ENCODE measurements at places on chromosomes 6 and 20.
A peak's percentile ranks its signal among the peaks of the same experiment; 100 is the strongest.

DNA sequence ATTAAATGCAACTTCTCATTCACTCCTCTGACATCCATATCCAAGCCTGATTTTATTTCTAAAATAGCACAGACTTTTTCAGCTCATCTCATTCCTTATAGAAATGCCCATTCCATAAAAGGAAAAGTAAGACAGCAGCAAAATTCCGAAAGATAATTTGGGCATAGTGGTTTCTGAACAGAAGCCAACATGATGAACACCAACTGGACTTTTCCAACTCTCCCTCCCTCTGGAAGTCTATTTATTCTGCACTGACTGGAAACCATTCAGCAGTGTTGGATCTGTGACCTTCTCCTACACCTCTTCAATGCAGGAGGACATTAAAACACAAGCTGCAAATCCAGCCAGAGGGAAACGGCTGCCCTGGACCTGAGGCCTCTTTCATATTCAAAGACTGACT lies 306.2 kb upstream of the NT5E start:
- no peak overlapping the region for H3K4me3 ChIP-seq
- no peaks in the 10 kb centered on the region for H3K27me3 ChIP-seq
- DNase-seq = no peak
- no peaks in the 10 kb centered on the region for H3K4me1 ChIP-seq
- H3K27ac ChIP-seq = no peak overlapping the region

- H3K27me3 ChIP-seq = no peaks in the 10 kb centered on the region
- no peak for DNase-seq
- H3K4me3 ChIP-seq = no peak overlapping the region
- H3K4me1 ChIP-seq = no peaks in the 10 kb centered on the region
Measured at GRCh38 chr20:8194721-8195120, 62.7 kb downstream of the PLCB1 start.

DNA sequence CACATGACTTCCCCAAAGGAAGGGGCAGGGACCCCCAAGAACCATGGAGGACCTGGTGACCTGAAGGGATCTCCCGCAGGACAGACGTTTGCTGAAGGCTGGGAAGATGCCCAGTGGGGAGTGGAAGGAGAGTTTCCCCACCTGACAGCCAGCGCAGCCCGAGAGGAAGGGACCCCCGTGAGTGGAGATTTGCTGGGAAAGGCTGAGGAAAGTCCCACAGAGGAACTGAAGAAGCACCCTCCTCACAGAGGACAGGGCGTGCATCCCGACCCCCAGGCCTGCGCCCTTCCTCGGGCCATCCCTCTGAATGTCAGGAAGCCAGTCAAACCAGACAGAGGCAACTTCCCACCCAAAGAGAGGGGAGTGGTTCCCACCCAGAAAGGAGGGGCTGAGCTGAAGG lies 29.6 kb upstream of the AAR2 start:
- no peaks in the 10 kb centered on the region for H3K36me3 ChIP-seq
- no peak overlapping the region for H3K4me3 ChIP-seq
- peaks cover 7% of the 10 kb centered on the region for H3K4me1 ChIP-seq
- H3K27ac ChIP-seq = no peak overlapping the region
- DNase-seq = no peak

GRCh38 chr20:47583551-47583950 lies 81.9 kb downstream of the NCOA3 start:
- no peak overlapping the region for H3K27ac ChIP-seq
- H3K27me3 ChIP-seq = no peaks in the 10 kb centered on the region
- H3K4me3 ChIP-seq = no peak overlapping the region
- peaks cover 7% of the 10 kb centered on the region for H3K36me3 ChIP-seq
- no peak for DNase-seq

DNA sequence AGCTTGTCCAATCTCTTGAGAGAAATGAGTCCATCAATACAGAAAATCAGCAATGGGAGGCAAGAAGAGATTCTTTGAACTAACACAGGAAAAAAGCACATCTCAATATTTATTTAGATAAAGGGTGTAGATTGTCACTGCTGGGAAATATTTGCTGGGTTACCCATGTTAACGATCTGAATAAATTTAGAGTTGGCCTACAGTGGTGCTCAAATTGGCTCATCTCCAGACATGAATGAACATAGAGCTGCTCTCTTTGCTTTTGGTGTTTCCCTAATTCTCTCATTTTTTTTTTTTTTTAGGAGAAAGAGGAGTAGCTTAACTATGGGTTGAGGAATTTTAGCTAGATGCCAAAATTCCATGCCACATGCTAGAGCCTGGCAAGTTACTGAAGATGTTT lies 471.2 kb downstream of the PKHD1 start:
- no peaks in the 10 kb centered on the region for H3K36me3 ChIP-seq
- H3K27ac ChIP-seq = no peak overlapping the region
- H3K4me3 ChIP-seq = no peak overlapping the region

GRCh38 chr6:89527634-89528033 lies 94.7 kb downstream of the ANKRD6 start:
- H3K27ac ChIP-seq = no peak overlapping the region
- DNase-seq = no peak
- no peaks in the 10 kb centered on the region for H3K27me3 ChIP-seq
- no peaks in the 10 kb centered on the region for H3K36me3 ChIP-seq

DNA sequence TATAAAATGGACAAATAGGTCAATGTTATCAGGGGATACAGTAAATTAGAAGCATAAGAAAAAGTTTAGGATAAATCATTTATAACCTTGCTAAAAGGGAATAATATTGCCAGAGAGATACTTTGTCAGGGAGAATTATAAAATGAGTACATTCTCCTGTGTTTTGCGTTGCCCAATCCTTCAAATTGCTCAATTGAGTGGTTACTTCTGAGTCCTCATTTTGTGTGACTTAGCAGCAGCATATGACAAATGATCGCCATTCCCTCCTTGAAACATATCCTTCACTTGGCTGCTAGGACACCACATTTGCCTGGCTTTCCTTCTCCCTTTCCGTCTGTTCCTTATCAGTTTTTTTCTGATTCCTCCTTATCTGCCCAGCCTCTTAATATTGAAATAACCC lies 106.7 kb upstream of the FLRT3 start:
- H3K27me3 ChIP-seq = no peaks in the 10 kb centered on the region
- H3K36me3 ChIP-seq = no peaks in the 10 kb centered on the region
- H3K4me1 ChIP-seq = no peaks in the 10 kb centered on the region

GRCh38 chr6:81436990-81437389 lies 315.5 kb downstream of the TENT5A start:
- no peak for DNase-seq
- H3K4me1 ChIP-seq = no peaks in the 10 kb centered on the region
- no peaks in the 10 kb centered on the region for H3K36me3 ChIP-seq
- H3K27ac ChIP-seq = no peak overlapping the region

DNA sequence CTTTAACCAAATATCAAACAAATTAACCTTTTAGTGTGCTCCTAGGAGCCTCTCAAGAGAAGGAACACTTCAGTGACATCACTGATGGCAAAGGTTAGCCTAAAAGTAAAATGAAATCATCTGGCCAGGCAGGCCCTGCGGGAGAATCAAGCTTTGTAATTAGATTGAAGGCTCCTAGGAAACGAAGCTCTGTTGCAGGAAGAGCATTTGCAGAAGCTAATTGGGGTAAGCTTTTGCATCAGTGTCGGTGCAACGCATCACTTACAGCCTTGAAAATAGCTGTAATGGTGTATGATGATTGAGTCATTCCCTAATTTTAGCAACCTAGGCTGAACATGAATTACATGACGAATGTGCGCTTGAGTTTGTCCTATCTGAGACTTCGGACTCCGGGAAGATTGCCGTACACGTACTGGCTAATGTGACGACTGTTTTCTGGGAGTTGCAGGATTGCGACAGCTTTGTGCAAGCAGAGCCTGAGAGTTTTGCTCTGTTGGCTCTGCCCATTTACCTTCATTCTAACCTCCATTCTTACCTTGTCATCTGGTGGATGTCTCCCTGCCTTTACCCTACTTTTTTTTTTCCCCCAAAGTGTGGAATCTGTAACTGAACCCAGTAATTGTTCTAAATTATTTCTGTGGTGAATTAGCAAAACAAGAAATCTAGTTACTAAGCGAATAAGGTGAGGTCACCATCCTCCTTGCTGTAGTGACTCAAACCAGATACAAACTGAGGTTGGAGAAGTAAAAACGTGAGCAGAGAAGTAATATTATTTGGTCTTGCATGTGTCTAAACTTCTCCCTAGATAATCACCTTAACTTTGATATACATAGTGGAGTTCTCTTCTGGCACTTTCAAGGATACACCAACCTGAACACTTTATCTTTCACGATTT lies 675.9 kb upstream of the CITED2 start:
- H3K27ac ChIP-seq = no peak overlapping the region
- H3K4me3 ChIP-seq = no peak overlapping the region
- H3K4me1 ChIP-seq = no peaks in the 10 kb centered on the region
- peaks cover 7% of the 10 kb centered on the region for H3K27me3 ChIP-seq
- no peaks in the 10 kb centered on the region for H3K36me3 ChIP-seq

DNA sequence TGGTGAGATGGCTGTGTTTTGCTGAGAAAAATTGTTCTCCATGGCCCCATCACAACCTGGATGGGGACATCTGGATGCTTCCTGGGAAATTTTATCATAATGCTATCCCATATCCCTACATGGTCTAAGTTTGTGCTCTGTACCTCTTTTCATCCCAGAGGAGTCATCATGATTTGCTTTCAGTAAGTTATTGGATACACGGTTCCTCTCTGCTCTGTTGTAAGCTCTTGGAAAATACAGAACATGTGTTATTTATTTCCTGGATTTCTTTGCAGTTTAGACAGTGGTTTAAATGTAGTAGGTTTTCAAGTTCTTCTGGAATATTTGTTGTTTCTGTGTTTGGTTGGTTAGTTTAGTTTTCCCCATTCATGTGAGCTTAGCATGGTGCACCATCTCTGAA lies 129.2 kb upstream of the ECI2 start:
- no peaks in the 10 kb centered on the region for H3K4me1 ChIP-seq
- H3K27ac ChIP-seq = no peak overlapping the region
- H3K27me3 ChIP-seq = no peaks in the 10 kb centered on the region

DNA sequence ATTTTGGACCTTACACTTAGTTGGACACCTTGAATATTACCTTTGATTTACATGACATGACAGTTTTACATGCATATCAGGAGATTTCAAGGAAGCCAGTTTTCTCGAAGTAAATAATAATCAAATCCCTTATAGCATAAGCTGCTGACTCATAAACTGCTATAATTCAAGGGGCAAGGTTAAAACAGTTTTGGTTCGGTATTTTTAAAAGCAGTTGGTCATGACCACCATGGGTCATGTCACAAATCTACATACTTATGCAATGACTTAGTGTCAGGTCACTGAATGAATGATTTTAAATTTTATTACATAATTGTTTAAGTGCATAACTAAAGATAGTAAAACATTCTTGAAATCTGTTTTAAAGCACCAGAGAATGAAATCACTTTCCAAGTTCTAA lies 158.0 kb downstream of the DST start:
- no peaks in the 10 kb centered on the region for H3K27me3 ChIP-seq
- no peaks in the 10 kb centered on the region for H3K4me1 ChIP-seq
- no peaks in the 10 kb centered on the region for H3K36me3 ChIP-seq
- H3K4me3 ChIP-seq = no peak overlapping the region
- no peak overlapping the region for H3K27ac ChIP-seq

GRCh38 chr20:59008715-59009336 lies 1.8 kb upstream of the CTSZ start:
- H3K4me1 ChIP-seq = peaks cover 37% of the 10 kb centered on the region
- H3K4me3 ChIP-seq = no peak overlapping the region
- H3K27me3 ChIP-seq = no peaks in the 10 kb centered on the region
- H3K27ac ChIP-seq = no peak overlapping the region
- DNase-seq = peak; percentile 9

DNA sequence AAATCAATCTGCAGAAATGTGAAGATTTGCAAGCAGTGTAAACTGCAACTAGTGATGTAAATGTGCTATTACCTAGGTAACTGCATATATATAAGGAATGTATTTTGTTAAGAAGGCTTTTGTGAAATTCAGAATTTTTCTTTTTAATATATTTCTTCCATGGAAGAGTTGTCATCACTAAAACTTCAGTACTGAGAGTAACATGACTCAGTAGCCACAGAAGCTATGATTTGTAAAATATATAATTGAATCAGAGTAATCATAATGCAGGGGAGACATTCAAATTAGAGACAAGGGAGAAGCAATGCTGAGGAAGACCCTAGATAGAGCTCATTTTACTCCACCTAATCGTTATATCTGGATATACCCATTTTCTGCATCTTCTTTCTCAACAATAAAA lies 141.7 kb downstream of the ADGRG6 start:
- no peak overlapping the region for H3K27ac ChIP-seq
- no peak overlapping the region for H3K4me3 ChIP-seq
- no peaks in the 10 kb centered on the region for H3K27me3 ChIP-seq
- no peaks in the 10 kb centered on the region for H3K36me3 ChIP-seq
- no peaks in the 10 kb centered on the region for H3K4me1 ChIP-seq

DNA sequence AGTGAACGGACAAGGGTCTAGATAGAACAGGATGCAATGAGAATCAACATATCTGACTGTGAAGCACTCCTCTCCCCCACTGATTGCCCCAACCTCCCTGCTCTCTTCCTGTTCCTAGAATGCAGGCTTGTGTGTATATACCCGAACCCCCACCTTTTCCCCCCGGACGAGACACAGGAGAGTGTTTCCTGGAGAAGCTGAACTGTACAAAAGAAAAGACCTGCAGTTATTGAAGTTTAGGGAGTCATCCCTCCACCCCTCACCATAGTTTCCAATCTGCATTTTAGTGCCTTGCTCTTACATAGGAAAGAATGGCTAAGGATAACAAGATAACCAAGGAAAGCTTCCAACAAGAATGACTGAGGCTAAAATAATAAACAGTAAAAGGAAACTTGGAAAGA lies 55.5 kb upstream of the PDE10A start:
- DNase-seq = no peak
- no peaks in the 10 kb centered on the region for H3K4me1 ChIP-seq
- no peaks in the 10 kb centered on the region for H3K27me3 ChIP-seq
- H3K27ac ChIP-seq = no peak overlapping the region
- no peaks in the 10 kb centered on the region for H3K36me3 ChIP-seq

DNA sequence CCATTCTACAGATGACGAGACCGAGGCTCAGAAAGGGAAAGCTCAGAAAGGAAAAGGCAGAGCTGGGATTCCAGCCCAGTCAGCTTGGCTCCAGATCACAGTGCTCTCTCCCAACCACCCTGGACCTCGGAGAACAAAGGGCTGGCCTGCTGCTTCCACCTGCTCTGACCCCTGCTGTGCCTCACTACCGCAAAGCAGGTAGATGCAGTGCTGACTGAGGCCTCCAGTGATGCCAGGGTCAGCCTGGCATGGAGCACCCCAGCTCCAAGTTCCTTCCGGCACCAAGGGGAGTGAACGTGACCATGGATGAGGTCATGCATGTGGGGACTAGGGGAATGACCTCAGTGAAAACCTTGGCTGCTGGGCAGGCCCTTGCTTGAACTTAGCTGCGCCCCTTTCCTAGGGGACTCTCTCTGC lies 20.7 kb upstream of the TLDC2 start:
- H3K27ac ChIP-seq = no peak overlapping the region
- no peak for DNase-seq
- H3K4me1 ChIP-seq = peaks cover 17% of the 10 kb centered on the region
- H3K36me3 ChIP-seq = no peaks in the 10 kb centered on the region

- no peak overlapping the region for H3K27ac ChIP-seq
- no peaks in the 10 kb centered on the region for H3K4me1 ChIP-seq
- H3K36me3 ChIP-seq = no peaks in the 10 kb centered on the region
- H3K4me3 ChIP-seq = no peak overlapping the region
- DNase-seq = no peak
- H3K27me3 ChIP-seq = no peaks in the 10 kb centered on the region
Measured at GRCh38 chr6:117666881-117667280, 8.4 kb upstream of the NUS1 start.
